ENCODE measurements at places on chromosomes 13 and 19.

GRCh38 chr13:97752961-97753668 lies 200.4 kb upstream of the IPO5 start:
- no peak for DNase-seq

GRCh38 chr13:97245011-97245410 lies 22.9 kb downstream of the MBNL2 start:
- DNase-seq = no peak

DNA sequence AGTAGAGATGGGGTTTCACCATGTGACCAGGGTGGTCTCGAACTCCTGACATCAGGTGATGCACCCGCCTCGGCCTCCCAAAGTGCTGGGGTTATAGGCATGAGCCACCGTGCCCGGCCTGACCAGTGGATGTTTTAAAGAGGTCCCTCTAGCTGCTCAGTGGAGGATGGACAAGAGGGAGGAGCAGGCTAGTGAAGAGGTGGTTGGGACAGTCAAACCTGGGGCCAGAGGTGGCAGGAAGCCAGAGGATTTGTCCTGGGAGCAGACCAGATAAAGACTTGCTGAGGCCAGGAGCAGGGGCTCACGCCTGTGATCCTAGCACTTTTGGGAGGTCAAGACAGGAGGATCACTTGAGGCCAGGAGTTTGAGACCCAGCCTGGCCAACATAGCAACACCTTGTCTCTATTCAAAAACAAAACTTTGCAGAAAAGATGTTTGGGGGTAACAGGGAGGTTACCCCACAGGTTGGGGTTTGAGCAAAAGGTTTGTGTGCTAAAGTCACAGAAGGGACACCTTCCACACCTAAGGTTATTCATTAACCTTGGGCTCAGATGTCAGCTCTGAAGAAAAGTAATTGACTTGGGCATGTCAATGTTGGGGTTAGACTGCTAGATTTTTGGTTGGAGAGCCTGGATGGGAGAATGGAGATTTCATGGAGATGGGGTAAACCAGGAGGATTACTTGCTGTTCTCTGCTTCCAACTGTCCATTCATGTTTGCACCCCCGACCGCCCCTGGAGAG lies 9.0 kb downstream of the BCAM start:
- no peak for DNase-seq

- no peak for DNase-seq
Measured at GRCh38 chr13:69600811-69601210, 506.8 kb upstream of the ATXN8OS start.

DNA sequence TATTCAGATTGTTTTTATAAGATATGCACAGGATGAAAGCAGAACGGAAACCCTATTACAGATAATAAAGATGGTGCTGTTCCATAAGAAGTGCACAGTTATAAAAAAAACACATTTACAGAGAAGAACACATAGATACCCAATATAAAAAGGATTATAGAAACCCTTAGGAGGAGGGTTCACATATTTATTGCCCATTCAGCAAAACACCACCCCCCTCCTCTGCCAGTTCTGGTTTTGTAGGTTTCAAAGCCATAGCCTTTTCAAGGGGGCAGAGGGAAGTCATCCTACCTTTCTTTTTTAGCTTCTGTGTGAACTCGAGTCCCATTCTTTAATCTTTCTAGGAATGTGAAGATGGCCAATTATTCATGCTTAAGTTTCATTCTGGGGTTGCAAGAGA lies 511.2 kb downstream of the GPC5 start:
- no peak for DNase-seq

DNA sequence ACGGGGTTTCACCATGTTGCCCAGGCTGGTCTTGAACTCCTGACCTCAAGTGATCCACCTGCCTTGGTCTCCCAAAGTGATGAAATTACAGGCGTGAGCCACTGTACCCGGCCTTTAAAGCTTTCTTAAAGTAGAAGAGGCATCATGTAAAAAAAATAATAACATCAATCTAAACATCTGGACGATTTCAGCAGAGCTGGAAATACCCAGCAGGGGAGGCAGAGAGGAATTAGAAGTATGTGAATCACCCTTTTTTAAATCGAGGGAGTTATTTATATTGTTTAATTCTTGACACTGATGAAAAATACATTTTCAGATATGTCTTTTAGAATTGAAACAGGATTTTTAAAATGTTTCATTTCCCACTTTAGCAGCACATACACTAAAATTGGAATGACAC lies 37.4 kb upstream of the MTIF3 start:
- no peak for DNase-seq

- no peak for DNase-seq
Measured at GRCh38 chr13:52809310-52809769, 39.1 kb downstream of the PCDH8 start.

DNA sequence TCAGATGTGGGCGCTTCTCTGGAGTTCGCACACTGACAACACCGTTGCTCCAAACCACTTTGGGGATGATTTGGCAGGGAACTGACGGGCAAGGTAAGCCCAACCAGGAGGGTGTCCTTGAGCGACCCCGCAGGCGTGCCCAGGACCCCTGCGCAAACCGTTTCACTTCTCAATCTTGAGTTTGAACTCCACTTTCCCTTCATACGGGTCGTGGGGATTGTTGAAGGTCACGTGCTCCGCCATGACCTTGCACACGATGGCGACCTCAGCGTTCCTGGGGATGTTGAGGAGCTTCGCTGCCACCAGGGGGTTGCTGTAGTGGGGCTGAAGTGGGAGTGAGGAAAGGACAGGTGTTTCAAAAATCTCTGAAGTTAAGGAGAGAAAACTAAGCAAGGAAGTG lies 8.8 kb downstream of the ATP4B start:
- DNase-seq = no peak

DNA sequence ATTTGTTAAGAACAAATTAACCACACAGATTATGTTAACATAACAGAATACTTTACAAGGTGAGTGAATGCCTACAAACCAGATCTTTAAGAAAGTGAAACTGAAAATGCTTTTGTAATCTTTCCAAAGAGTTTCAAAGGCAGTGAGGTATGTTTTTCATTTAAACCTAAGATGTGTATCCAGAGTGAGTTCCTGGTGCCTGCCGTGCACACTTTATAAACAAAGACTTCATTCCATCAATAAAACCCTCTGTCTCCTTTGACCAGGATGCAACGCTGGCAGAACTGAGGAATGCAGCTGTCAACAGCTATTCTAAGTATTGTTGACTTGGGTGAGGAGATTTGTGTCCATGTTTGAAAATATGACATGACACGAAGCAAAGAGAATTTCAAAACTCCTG lies 344.6 kb downstream of the DNAJC15 start:
- no peak for DNase-seq

DNA sequence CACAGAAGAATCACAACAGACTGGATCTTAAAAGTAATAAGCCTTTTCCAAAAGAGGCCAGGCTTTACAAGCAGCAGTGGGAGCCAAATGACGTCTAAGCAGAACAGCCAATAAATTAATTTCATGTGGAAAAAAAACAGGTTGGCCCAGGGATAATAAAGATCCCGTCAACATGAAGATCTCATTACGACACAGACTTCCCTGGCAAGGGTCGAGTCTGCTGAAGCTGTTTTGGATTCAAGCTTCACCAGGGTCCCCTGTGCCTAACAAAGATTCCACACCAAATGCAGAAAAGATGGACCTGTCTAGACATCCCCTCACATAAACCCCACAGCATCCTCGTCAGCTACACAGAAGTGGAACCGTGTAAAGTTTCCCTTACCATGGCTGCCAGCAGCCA lies 215.1 kb upstream of the ZNF507 start:
- DNase-seq = no peak

GRCh38 chr13:113138792-113139551 lies 16.4 kb downstream of the F10 start:
- no peak for DNase-seq

GRCh38 chr19:13762635-13763235 lies 1.6 kb upstream of the MRI1 start:
- DNase-seq = no peak

DNA sequence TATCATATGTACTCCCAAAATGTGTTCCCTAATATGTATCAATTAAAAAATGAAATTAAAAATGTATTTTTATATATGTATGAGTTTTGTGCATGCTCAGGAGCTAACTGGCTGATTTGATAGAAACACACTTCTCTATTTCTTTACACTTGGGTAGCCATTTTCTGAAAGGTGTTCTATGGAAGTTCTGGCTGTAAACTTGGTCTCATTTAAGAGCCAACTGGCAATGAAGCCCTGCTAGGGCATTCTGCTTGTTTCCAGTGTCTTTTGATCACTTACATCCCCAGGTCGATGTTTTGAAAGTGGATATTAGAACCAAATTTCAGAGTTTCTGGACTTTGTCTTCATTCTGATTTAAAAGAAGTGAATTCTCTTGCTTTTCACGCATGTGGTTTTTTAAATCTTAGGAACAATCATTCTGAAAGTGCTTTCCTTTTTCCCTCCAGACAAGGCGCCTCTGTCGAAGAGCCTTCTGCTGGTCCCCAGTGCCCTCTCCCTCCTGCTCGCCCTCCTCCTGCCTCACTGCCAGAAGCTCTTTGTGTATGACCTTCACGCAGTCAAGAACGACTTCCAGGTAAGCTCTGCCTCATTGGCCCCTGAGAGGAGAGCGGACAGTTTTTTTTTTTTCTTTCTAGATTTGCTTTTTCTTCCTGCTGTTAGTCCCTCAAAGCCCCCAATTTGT lies 20.1 kb downstream of the GPR18 start:
- no peak for DNase-seq

- DNase-seq = no peak
Measured at GRCh38 chr13:109576331-109576813, 210.0 kb downstream of the IRS2 start.

- DNase-seq = no peak
Measured at GRCh38 chr19:31146015-31146414, 203.2 kb downstream of the TSHZ3 start.

DNA sequence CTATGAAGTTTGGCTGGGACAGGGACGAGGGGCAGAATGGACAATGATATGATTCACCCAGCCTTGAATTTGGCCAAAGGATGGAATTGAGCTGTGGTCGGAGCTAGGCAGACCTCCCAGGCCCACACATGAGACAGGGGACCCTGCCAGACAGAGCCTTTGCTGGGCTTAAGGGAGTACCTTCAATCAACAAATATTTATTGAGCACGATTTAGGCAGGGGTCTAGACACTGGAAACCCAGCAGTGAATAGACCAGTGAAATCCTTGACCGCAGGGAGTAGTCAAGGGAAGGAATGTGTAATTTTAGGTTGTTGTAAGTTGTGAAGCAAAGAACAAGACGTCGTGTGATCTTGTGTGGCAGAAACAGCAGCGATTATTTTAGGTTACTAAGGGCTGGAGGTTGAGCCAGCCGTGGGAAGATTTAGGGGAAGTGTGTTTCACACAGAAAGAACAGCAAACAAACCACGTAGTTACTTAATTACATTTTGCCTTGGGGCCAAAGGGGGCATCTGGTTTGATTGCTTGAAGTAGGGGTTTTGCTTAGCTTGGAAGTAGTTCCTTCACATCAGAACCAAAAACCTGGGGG lies 16.9 kb upstream of the AP1M2 start:
- no peak for DNase-seq

DNA sequence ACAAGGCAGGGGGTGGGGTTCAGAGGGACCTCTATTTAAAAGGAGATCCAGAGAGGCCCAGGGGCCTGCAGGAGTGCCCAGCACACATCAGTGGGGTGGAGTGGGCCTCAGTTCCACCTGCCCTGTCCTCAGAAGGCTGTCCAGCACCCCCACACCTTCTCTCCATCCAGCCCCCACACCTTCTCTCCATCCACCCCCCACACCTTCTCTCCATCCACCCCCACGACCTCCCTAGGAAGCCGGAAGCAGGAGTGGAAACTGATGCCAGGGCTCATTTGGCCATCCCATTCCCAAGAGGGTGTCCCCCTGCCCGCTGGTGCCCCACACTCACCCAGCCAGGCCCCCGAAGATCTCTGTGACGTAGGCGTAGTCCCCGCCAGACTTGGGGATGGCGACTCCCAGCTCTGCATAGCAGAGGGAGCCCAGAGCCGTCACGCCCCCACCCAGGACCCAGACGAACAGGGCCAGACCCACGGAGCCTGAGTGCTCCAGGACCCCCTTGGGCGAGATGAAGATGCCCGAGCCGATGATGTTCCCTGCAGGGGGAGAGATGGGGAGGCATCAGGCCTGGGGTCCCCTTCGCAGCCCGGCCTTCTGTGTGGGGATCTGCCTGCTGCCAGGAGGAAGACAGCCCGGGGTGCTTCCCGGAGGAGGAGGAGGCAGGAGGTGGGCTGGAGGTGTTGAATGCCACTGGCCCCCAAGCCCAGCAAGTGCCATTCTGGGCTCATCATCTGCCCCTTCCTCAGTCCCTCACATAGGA lies 10.0 kb downstream of the SLC7A10 start:
- no peak for DNase-seq

- DNase-seq = no peak
Measured at GRCh38 chr13:101611491-101612475, 159.3 kb downstream of the ITGBL1 start.

DNA sequence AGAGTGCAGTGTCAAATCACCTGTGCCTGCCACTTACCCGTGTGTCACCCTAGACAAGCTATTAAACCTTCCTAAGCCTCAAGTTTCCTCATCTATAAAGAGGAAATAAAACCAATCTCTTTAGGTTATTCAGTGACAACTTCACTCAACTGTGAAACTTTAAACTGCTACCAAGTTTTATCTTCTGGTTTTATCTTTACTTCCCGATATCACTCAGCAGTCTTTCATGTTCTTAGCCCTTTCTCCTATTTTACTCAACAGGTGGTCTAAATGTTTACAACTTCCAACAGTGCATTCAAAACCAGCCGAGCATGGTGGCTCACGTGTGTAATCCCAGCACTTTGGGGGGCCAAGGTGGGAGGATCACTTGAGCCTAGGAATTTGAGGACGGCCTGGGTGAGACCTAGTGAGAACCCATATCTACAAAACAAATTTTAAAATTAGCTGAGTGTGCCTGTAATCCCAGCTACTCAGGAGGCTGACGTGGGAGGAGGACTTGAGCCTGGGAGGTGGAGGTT lies 59.6 kb downstream of the GPALPP1 start:
- DNase-seq = no peak

DNA sequence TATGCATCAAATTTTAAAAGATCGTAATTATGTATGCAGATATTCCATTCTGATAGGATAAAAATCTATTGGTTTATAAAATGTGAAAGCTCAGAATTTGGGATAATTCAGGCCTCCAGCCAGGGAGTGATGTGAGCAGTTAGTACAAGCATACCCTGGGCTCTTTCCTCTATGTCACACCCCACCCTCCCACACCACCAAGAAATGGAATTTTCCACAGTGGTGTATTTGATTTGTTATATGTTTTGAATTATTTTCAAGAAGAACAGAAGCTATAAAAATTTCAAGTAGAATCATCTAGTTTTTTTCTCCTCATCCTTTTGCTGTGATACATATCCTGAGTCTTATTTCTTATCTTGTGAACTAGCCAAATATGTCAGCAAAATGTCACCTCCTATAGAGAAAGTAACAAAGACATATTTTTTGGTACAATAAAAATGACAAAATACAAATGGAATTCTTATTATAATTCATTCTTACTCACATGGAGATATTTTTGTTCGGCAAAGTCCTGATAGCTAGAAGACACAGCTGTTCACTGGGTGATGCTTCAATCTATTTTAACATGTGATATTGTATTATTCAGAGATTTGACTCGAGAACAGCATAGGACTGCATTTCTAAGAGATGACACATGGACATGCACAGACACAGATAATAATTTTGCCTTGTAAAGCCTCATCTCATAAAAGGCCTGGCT lies 61.2 kb upstream of the FRY start:
- DNase-seq = no peak

Data from esophagus squamous epithelium (tissue), 5 donors.